ENCODE measurements at places on chromosomes 6 and 20.

GRCh38 chr6:15526212-15526701, 136.6 kb downstream of the DTNBP1 start:
- DNase-seq: no peak

DNA sequence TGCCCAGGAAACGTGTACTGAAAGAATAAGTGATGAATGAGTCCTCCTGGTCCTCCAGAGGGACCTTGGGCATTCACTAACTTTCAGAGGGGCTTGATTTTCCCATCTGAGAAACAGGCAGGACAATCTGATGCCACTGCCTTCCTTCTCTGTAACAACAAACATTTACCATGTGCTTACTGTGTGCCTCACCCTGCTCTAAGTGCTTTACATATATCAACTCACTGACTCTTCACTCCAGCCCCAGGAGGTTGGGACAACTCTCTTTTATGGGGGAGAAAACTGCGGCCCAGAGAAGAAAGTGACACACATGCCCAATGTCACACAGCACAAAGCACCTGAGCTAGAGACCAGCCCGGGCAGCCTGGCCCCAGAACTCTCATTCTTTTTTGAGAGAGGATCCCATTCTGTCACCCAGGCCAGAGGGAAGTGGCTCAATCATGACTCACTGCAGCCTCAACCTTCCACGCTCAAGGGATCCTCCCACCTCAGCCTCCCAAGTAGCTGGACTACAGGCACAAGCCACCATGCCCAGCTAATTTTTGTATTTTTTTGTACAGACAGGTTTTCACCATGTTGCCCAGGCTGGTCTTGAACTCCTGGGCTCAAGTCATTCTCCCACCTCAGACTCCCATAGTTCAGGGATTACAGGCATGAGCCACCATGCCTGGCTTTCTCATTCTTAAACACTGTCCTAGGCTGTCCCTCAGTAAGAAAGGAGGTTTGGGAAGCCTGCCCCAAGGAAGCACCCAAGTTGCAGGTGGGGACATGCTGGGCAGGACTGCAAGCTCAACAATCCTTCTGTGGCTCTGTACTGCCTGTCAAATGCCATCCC, 38.0 kb downstream of the NOL4L start:
- no peak for DNase-seq

GRCh38 chr6:70112716-70113115, 190.2 kb downstream of the COL9A1 start:
- no peak for DNase-seq

DNA sequence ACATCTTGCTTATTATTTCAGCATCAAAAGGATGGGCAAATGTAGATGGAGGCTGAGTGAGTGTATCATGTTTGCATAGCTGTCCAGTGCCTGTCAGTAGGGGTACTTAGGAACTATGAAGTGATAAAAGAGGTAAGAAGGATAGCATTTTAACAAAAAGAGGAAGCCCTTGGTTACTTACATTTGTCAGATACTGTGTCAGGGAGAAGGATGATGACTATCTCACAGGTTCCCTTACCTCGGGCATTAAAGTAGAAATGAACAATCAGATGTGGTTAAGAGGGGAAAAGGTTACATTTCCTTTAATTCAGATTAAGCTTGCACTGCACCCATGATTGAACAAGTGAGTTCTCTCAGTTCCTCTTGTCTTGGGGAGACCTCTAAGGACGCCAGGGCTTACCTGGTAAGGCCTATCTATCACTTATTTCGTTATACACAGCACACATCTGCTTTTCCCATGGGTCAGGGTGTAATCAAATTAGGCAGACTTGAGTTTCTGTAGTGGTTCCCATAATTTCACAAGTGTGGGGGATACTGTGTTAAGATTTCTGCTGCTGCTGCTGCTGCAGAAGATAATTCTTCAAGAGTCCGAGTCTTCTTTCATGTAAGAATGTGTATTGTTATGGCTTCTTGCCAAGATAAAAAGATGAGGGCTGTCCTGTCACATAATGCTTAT, 4.5 kb downstream of the FOXO3 start:
- DNase-seq: no peak

DNA sequence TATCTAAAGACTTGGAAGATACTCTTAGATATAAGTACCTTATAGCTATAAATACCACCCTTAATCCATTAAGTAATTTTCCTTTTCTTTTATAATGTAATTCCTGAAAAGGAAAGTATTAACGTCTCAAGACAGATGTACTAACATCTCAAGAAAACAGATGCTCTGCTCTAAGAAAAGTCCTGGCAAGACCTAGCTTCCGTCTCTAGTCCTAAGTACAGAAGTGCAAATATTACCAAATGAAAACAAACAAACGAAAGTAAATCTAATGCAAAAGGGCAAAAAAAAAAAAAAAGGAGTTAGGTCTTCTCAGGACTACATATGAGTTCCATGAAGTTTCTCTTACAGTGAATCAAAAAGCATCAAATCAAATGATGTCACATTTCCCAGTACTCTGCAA, 106.8 kb upstream of the PDE10A start:
- no peak for DNase-seq

- no peak for DNase-seq
These were observed 56.9 kb downstream of the FAM217A start for GRCh38 chr6:4021854-4022695.

- DNase-seq: peak; percentile 90
These were observed at the start of gene MMP24OS for GRCh38 chr20:35277531-35278395. TSS of gene MMP24OS (minus strand) at chr20:35278122. CDS start at chr20:35277929, 193 bp downstream.

DNA sequence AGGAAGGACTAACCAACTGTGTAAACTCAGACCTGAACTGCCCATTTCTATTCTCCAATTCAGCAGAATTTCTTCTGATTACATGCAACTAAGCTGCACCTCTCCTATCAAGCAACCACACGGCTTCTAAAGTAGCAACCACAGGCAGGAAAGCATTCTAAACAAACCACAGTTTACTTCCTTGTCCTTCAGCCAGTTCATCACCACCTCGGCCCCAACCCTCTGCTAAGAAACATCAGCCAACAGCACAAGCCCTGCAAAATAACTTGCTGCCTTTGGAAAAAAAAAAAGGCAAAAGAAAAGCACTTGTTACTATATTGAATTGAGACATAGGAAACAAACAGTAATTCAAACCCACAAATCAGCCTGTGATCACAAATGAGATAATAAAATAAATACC, 140.3 kb downstream of the NFATC2 start:
- no peak for DNase-seq

- DNase-seq: no peak
These were observed 72.2 kb upstream of the PTCHD4 start for GRCh38 chr6:48183178-48183577.

DNA sequence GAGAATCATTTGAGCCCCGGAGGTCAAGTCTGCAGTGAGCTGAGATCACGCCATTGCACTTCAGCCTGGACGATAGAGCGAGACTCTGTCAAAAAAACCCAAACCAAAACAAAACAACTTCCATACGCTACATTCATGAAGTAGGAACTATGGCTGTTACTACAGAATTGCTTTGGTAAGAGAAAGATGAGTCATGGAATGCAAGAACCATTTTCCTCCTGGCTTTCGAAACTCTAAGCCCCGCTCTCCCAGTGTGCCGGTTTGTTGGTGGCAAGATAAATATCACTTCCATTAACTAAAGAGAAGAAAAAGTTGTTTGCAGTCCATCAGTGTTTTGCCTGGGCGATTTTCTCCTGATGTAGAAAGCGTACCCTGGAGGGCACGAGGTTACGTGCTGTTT, 61.3 kb downstream of the ZDHHC14 start:
- DNase-seq: no peak

GRCh38 chr6:126069449-126069848, 83.1 kb downstream of the TRMT11 start:
- DNase-seq: no peak

DNA sequence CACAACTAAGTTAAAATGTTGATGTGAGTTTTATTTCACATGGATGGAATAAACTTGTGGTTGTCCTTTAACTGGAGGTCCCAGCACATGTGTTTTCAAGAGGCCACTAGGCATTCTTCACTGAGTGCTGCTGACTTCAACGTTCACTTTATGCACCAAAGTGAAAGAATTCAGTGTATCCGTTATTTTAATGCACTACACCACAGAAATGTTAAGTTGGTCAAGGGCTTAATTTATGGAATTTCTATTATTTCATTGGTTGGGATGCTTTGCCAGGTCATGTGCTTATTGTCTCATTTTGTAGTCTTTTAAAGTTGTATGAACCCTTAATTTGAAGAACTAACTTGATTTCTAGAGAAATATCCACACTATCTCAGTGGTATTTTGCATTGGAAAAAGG, 106.4 kb downstream of the PPP1R14C start:
- no peak for DNase-seq

DNA sequence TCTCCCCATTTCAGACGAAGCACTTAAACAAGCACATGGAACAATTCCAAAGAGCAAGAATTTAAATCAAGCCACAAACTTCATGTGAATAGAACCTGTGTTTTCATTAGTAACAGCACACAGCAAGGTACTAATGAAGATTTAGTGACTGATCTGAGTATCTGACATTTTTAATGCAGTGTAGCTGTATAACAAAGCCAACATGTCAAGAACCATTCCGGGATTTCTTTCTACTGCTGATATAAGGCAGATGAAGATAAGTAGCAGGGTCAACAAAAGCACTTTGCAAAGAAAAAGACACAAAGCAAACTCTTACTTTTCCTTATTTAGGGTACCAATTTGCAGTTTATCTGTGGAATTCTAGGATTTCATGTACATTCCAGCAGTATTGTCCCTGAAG, 11.3 kb downstream of the SLC17A5 start:
- no peak for DNase-seq

GRCh38 chr6:16199804-16200203, 38.6 kb upstream of the GMPR start:
- DNase-seq: no peak

DNA sequence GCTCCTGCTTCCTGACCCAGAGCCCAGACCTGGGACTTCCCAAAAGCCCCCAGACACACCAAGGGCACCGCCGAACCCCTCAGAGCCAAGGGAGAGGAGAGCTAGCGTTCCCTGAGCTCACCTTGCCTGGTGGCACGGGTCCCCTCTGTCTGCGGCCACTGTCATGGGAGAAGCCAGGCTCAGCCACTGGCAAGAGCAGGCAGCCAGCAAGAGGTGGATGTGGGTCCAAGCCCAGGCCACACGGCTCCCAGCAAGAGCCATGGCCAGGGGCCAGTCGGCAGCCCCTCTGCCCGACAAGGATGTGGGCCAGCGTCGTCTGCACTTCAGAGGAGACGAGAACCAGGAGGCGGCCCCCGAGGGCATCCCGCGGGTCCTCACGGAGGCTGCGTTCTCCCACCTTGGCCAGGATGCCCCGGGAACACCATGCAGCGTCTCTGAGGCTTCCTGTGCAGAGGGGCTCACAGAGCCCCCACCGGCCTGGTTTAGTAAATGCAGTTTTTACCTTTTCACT, 2.2 kb upstream of the PPDPF start:
- DNase-seq: no peak

DNA sequence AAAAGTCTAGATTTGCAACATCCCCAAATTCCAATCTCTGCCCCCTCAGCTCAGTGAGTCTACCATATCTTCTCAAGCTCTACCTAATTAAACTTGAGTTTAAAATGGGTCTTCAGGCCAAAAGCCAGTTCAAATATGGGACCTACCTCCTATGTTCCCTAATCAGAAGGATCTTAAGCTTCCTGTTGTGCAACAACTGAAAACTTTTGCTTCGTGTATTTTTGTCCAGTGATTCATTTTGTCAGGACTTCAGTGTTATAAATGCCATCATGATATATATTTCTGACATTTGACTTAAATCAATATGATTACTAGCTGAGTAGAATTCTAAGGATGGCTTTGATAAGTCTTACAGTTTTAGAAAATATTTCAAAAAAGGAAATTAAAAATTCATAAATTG, 622.6 kb upstream of the PTCHD4 start:
- no peak for DNase-seq

Data from NT2/D1 (cell line).